Retina (tissue), 1 donor: ENCODE measurements at places on chromosomes 12 and 14.
A peak's percentile ranks its signal among the peaks of the same experiment; 100 is the strongest.

DNA sequence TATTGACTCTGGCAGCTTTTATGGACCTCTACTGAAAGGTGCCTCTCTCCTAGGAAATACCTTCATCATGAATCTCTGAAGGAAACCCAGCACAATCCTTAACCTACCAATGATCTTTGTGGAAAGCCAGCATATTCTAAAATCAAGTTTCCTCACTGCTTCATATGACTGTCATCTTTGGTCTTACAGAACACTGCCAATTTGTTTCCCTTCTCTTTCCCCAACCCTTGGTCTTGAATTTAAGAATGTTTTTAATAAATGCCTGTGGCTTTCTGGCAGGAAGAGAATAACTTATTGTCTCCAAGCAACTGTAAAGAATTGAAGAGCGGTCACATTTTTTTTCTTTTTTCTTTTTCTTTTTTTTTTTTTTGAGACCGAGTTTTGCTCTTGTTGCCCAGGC, 427.6 kb downstream of the IPO8 start:
- no peak for DNase-seq

GRCh38 chr14:101810897-101811621, 49.5 kb downstream of the PPP2R5C start:
- DNase-seq: no peak

- peak; percentile 86 for DNase-seq
Observed at GRCh38 chr14:75295491-75296345, 17.1 kb downstream of the FOS start.

GRCh38 chr14:92033906-92034687, 5.8 kb downstream of the TRIP11 start:
- no peak for DNase-seq

- no peak for DNase-seq
Observed at GRCh38 chr12:49039421-49040363, 20.9 kb downstream of the KMT2D start.

DNA sequence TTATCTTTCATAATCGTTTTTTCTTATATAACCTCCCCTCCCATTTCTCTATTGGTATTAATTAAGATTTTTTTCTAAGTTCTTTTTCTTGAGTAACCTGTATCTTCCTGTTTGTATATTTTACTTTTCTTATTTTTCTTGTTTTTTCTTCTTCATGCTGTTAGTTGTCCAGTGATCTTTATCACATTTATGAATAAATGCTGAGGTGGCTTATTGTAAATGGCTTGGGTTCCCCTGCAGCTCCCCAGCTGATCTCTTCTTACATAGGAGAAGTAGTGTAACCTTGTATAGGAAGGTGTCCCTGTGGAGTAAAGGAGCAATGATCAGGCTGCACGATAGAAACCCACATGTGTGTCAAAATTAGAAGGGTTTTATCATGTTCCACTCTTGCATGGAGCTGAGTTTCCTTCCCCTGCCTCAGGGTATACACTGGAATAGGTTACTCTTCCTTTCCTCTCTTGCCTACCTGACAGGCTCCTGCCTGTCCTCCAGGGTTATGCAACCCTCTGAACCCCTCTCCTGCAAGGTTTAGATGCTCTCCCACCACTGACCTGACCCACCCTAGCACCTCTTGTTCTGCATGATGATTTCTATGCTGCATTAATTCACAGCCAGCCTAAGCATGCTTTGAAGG, 334.8 kb upstream of the RGS6 start:
- DNase-seq: no peak

GRCh38 chr12:79302162-79302814, 388.5 kb downstream of the PAWR start:
- DNase-seq: no peak

DNA sequence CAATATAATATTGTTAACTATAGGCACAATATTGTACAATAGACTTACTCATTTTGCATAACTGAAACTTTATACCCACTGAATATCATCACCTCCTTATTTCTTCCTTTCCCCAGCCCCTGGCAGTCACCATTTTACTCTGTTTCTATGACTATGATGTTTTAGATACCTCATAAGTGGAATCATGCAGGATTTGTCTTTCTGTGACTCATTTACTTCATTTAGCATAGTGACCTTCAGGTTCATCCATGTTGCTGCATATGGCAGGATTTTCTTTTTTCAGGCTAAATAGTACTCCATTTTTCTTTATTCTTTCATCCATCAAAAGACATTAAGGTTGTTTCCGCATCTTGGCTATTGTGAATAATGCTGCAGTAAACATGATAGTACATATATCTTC, 18.9 kb downstream of the USP15 start:
- DNase-seq: no peak

GRCh38 chr14:90449411-90449810, 52.6 kb downstream of the CALM1 start:
- DNase-seq: no peak

DNA sequence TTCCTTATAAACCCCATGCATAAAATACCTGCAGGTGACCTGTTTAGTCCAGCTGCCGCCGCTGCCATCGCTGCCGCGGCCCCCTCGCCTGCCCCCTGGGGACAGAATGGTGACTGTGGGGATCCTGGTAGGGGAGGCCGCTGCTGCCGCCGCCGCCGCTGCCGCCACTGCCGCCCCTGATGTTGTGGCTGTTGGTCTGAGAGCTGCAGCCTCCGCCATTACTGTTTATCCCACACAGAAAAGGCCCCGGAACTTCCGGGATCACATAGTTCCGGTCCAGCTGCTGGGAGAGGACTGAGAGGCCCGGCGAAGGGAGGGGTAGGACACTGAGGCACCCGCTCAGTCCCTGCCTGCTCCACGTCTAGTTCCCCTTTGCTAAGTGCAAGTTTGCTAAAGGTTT, 244.9 kb downstream of the C12orf50 start:
- no peak for DNase-seq

DNA sequence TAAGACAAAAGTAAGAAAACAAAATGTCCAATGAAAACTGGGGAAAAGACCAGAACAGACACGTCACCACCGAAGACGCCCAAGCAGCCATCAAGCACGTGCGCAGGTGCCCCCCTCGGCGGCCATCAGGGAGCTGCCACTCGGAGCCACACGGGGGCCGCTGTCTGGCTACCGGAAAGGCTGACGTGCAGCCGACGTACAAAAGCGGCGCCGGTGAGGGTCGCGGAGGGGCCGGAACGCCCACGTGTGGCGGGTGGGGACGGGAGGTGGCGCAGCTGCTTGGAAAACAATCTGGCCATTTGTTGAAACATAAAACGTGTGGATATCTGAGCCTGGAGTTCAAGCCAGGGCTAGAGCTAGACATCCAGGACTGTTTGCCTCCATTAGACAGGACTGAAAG, 60.7 kb downstream of the GALNT9 start:
- DNase-seq: no peak

DNA sequence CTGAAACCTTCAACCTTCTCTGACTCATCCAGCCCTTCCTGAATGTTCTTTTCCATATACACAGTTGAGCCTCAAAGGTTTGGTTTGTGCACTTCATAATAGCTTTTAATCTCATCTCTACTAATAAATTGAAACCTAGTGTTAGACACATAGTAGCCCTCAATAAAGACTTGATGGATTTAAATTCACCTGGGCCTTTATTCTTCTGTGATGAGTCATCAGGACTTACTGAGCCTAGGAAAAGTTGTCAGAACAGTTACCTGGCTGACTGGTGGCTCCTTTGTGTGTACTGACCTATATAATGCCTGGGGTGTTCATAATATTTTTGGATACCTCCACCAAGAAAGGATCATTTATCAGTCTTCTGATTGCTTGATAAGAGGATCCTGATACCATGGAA, 86.4 kb upstream of the NTF3 start:
- no peak for DNase-seq

DNA sequence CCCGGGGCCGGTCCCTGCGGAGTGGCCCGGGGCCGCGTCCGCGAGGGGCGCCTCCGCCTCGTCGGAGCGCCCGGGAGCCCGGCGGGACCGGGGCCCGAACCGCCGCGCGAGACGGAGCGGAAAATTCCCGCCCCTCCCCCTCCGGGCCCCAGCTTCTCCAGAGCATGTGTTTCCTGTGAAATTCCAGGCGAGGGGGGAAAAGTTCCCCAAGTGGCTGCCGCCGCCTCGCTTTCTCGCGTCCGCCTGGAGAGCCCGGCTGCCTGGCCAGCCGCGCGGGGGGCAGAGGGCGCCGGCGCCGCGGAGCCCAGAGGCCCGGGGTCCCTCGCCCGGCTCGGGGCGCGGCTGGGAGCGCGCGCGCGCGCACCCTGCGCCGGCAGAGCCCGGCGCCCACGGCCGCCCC, 904 bp downstream of the CACNA1C start:
- no peak for DNase-seq

DNA sequence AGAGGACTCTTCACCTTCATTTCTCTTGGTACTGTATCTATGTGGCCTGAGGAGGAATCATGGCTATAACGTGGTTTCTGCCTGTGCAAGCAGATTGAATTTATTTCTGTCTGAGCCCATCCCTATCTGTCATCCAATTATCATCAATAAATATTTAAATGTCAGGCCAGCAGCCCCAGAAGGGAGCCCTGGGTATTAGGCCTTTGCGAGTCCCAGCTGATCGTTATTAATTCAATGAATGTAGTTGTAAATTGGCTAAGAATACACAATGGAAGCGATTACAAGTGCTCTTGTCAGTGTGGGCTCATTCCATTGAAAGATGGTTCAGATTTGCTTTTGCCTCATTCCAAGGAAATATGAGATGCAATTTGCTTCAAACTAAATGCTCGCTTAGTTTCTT, 142.0 kb downstream of the KTN1 start:
- DNase-seq: no peak

- DNase-seq: peak; percentile 56
Observed at GRCh38 chr14:75335571-75335970, 56.9 kb downstream of the FOS start.

DNA sequence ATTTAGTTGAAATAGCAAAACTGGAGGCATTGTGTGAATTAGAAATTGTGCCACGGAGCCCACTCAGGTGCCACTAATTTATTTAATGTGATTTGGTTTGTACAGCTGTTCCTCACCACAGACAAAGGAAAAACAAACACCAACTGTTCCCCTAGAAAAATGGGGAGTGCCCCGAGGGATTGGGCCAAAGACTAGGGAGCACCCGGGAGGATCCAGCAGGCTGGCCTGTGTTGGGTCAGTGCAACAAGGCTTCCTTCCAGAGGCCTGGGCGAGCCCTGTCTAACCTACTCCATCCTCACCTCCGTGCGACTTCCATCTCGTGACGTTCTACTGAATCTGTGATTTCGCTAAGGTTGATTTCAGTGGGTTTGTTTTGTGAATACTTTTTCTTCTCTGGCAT, 206.2 kb downstream of the CHST11 start:
- no peak for DNase-seq

- DNase-seq: no peak
Observed at GRCh38 chr14:87181288-87181687, 811.7 kb downstream of the GALC start.

GRCh38 chr12:72790273-72790672, 518.1 kb downstream of the TRHDE start:
- no peak for DNase-seq

DNA sequence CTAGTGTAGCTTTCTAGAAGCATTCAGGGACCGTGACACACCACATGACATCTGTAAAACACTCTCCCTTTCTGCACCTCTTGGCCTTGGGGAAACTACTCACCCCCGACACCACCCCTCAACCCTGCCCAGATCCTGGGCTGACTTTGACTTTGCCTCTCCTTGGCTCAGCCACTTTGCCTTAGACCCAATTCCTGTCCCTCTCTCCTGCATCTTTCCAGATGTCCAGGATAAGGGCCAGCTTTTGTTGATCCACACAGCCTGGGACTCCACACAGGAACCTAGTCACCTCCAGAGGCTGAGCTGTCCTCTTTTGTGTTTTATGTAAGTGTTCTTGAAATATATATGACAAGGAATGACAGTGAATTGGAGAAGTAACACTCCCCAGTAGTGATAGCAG, 153.7 kb upstream of the PLXNC1 start:
- no peak for DNase-seq

- DNase-seq: no peak
Observed at GRCh38 chr12:13368971-13369370, 172.4 kb downstream of the EMP1 start.

- no peak for DNase-seq
Observed at GRCh38 chr12:113793250-113793649, 172.9 kb downstream of the RBM19 start.

GRCh38 chr12:47990351-47991105, 13.7 kb downstream of the COL2A1 start:
- no peak for DNase-seq

DNA sequence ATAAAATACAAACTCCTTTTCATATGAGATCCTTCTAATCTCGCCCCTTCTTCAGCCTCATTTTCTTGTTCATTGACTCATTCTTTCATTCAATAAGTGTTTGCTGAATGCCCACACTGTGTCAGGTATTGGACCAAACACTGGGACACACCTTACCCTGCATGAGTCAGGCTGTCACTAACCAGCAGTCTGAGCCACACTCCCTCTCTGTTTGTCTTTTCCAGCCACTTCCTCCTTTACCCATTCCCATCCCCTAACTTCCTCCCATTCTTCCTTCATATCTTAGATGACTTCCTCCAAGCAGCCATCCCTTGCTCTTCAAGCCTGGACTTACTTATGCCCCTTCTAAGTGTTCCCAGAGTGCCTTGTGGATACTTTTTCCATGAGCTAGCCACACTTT, 27.0 kb upstream of the HIF1A start:
- no peak for DNase-seq

DNA sequence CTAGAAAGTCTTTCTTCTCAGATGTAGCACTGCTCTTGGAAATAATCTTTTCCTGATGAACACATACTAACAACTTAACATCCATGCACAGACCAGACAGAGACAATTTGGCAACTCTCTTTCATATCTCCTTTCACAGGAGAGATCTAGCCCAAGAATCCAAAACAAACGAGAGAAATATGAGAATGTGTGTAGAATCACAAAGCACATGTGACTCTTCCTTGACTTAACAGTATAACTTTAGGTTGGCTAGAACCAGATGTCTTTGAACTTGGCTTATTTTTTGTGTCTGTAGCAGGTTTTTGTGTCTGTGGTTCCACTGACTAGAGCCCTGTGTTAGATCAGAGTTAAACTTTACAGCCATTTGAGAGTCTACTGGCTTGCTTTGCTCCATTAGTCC, 114.2 kb downstream of the STXBP6 start:
- DNase-seq: no peak

DNA sequence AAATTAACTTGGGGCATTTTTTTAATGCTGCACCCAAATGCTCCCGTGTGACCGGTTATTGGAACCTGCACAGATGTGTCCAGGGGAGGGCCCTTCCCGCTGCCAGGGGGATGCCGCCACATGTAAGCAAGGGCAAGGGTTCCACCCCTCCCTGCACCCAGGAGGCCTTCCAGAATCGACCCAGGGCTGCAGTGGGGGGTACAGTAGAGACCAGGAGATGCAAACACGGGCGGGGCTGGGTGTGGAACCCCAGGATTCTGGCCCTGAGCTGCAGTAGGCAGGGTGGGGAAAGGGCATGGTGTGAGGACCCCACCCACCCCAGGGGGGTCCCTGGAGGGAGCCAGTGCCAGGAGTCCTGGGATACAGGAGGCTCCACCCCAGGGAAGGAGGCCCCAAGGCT, 54.1 kb downstream of the TNFAIP2 start:
- DNase-seq: no peak
